Stimulated activated CD4-positive, alpha-beta T cell treated with anti-CD3 and anti-CD28 coated beads, Interleukin-1b, Interleukin-23, amount 100 ng/mL, for 1 hour (primary cell): ENCODE measurements at places on chromosomes 2 and 18.

DNA sequence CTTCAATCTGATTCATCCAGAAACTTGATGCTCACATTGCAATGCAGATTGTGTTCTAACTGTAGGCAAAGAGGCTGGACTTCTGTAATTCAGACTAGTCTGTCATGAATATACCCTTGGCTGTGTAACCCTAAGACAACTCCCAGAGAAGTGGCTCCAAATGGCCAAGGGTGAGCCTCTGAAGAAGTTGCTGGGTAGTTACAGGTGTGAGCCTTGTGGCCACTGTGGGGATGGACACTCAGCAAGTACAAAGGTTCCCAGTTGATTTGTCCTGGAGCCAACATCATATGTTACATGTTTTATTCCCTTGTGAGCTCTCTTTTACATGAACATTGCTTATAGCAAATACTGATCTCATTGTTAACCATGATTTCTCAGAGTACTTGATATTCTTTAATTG lies 94.8 kb upstream of the KCNJ3 start:
- DNase-seq = no peak

DNA sequence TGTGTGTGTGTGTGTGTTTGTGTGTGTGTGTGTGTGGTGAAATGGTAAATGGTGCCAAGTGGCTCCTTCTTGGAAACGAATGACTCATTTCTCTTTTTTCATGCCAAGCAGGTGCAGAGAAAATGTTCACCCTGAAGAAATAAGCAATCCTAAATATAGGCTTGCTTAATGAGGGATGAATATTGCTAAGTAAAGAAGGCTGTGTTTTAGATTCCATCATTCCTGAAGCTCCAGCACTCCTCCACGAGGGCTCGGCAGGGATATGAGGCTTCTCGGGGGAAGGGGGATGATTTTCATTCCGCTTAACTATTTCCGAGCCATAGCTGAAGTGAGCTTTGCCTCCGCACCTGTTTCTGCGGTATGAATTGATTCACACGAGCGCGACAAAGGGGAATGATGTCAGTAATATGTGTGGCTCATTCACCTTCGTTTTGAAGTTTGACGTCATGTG lies 72.9 kb downstream of the TSN start:
- DNase-seq = no peak

DNA sequence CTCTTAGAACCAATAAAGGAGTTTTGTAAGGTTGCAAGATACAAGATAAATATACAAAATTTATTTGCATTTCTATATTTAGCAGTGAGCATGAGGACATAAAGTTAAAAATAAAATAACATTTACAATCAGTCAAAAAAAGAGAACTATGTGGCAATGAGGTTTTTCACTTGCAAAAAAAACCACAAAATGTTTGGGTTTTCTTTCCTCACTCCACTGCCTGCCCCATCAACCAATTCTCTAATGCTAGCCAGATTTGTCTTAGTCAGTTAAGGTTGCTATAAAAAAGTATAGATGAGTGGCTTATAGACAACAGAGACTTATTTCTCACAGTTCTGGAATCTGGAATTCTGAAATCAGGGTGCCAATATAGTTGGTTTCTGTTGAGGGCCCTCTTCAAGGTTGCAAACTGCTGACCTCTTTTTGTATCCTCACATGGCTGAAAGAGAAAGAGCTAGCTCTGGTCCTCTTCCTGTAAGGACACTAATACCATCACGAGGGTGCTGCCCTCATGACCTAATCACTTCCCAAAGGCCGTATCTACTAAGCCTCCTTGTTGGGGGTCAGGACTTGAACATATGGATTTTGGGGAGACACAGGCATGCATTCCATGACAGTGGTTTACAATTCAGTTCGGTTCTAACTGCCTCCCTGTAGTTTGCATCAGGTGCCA lies 566.2 kb downstream of the GALR1 start:
- DNase-seq = no peak

GRCh38 chr2:102770506-102770905 lies 8.7 kb downstream of the TMEM182 start:
- DNase-seq = no peak

DNA sequence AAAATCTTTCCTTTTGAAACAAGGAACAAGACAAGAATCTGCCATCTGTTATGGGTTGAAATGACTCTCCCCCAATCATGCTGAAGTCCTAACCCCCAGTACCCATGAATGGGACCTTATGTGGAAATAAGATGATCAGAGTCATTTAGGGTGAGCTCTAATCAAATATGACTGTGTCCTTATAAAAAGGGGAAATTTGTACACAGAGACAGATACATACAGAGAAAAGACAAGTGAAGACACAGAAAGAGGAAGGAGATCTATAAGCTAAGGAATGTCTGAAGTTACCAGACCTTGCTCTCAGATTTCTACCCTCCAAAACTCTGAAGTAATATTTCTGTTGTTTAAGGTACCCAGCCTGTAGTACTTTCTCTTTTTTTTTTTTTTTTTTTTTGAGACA lies 15.7 kb downstream of the TGFBRAP1 start:
- no peak for DNase-seq

- no peak for DNase-seq
These were observed 53.8 kb upstream of the TUBA3E start for GRCh38 chr2:130251873-130252620.

GRCh38 chr2:220811952-220812570 lies 760.0 kb downstream of the EPHA4 start:
- DNase-seq = no peak

- DNase-seq = no peak
These were observed 34.5 kb upstream of the SIX3 start for GRCh38 chr2:44906972-44907371.

- DNase-seq = no peak
These were observed 201.5 kb downstream of the FAM210A start for GRCh38 chr18:13524811-13525210.
